Right cardiac atrium (tissue), 5 donors: ENCODE measurements at places on chromosomes 5 and 9. TPM values are rescaled to one million over a fixed set of nuclear protein-coding genes. Genes with fewer than 3 reads are reported as not detected.

Gene PROB1
- total RNA-seq: 38.5 TPM

DNA sequence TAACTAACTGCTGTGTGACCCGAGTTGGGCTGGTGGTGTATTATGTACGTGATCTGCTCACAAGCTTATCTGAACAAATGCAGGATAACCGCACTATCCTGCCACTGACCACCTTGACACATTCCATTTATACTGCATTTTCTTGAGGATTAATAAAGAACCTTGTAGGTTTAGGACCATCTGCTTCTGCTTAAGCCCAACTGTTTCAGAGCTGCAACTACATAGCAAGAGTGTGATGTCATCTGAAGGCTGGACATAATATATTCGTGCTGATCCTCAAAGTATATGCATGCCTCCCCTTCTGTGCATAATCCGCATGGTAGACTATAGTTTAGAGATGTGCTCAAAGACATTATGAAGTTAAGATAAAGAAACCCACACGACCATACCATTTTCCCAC is 435.9 kb downstream of the BNC2 start:
- no peak for DNase-seq

DNA sequence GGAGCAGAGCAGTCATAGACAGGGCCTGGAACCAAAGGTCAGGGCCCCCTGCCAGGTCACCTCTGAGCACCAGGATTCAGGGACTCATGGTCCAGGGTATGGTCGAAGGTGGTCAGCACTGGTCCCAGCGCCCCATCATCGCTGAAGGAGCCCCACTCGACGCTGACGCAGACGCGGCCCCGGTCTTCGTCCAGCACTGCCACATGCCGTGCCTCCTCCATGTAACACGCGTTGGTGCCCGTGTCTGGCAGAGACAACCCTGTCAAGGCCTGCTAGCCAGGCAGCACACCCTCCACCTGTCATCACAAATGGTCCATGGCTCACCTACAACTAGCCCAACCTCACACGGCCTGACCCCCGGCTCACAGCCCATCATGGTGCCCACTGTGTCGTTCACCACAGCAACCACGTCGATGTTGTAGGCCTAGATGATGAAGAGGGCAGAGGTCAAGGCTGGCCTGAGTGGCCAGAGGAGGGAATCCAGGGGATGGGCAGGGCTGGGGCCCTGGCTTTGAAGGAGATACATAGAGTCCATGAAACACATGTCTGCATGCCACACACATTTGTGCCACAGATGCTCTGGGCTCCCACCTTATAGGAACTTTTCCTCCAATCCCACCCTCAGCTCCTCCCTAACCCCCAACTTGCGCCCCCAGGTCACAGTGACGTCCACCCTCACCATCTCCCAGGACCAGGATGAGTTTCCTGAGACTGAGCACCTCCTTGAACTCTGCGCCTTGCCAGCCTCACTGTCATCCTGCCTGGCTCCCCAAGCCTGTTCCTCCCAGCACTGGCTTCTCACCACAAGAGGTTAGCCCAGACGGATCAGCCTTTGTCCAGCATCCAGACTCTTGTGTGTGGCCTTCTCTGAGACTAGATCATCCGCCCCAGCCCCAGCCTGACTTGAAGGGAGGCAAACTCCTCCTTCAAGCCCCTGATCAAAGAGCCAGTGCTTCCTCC is 9.5 kb downstream of the HK3 start:
- DNase-seq: no peak

Gene NEURL1B
- 18.5 TPM for total RNA-seq

Gene ADAMTS2
- total RNA-seq: 11.9 TPM

DNA sequence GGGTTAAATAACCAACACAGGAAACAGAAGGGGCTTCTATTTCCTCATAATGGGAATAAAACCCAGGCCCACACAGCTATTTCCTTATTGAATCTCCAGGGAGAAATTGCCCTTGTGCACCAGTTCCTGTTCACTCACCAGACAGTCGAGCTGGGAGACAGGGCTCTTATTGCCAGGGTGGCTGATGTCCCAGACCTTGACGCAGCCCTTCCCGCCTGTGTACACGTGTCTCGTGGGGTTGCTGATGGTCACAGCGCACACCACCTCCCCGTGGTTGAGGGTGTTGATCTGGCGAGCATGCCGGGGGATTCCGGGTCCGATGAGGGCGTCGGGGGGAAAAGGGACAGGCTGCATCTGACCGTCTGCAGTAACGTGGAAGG is 96.5 kb downstream of the TLE1 start:
- peak; percentile 65 for DNase-seq

GRCh38 chr5:64569858-64570257 is 64.0 kb downstream of the RGS7BP start:
- no peak for DNase-seq

Gene CDH18
- not detected for total RNA-seq

DNA sequence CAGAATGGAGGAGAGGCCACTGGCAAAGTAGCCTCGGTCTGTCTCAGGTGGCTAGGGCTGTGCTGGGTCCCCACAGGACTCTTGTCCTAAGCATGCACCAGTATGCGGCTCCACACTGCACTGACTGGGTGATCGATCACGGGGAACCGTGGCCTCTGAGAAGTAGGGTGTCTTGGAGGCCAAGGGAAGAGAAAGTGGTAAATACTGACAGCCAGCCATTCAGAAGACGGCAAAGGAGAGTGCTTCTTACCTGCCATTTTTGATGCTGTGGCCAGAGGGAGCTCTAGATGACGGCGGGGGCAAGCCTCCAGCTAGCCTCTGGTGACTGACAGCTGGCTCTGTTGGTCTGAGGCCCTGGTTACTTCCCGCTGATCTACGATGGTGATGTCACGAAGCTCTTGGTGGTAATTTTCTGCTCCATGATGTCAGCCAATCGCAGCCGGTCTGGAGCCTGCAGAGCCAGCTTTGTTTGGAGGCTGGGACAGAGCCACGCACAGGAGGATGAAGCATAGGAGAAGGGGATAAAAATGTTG is 40.4 kb upstream of the GADD45G start:
- DNase-seq: no peak

- DNase-seq: peak; percentile 88
These were observed at the start of gene SPATA6L for GRCh38 chr9:4666042-4666699. SPATA6L (minus strand) TSS chr9:4666480; CDS start chr9:4666250, 230 bp downstream.

DNA sequence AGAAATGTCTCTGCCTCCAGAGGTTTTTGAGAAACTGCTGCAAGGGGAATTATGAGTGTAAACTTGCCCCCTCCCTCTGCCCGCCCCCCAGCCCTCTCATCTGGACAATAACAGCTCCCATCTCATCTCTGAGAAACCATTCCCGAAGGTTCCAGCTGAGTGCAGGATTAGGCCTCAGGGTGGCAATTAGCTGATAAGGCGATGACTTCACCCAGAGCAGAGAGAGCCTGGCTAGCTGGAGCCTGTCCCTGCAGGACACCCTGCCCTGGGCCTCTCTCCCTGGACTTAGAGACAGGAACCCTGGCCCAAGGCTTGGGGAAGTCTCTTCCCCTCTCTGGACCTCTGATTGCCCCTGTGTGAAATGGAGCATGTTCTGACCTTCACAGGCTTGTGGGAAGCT is 45.7 kb upstream of the HAND1 start:
- DNase-seq: no peak

Gene ZBED3
- 10.0 TPM for total RNA-seq

Gene CCDC69
- 194 TPM for total RNA-seq

DNA sequence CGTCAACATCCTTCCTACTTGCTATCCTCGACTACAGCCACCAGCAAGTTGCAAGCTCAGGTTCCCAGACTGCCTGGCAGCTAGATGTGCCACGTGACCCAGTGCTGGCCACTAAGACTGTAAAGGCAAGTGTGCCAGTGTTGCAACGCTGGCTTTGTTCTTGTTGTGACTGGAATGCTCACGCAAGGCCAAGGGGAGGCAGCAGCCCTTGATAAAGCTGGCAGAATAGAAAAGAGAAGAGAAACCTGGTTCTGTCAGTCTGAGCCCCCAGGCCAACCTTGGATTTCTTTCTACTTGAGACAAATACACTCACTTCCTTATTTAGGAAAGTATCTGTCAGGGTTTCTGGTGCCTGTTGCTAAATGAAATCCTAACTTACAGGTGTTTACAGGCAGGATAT is 113.0 kb downstream of the KLHL3 start:
- DNase-seq: peak; percentile 85

Gene SERF1A
- total RNA-seq: 5.9 TPM
